Muscle of back (tissue), 13 donors: ENCODE measurements at places on chromosomes 4 and X. TPM values are rescaled to one million over a fixed set of nuclear protein-coding genes. Genes with fewer than 3 reads are reported as not detected.

EGF gene
- polyA plus RNA-seq: 7.5 TPM

APLN gene
- 13.7 TPM for polyA plus RNA-seq

ZBTB33 gene
- polyA plus RNA-seq: 15.5 TPM

TEX13D gene
- not detected for polyA plus RNA-seq

FMR1NB gene
- not detected for polyA plus RNA-seq

DMD gene
- 71.3 TPM for polyA plus RNA-seq

VEGFC gene
- 10.7 TPM for polyA plus RNA-seq

VCX gene
- not detected for polyA plus RNA-seq

PRDM5 gene
- polyA plus RNA-seq: 11.7 TPM

SLC9A7 gene
- 11.1 TPM for polyA plus RNA-seq

HOPX gene
- polyA plus RNA-seq: 22.4 TPM

CFI gene
- polyA plus RNA-seq: 6.1 TPM

PABPC5 gene
- 6.2 TPM for polyA plus RNA-seq

ADGRG2 gene
- polyA plus RNA-seq: 19.5 TPM

MAGEA12 gene
- not detected for polyA plus RNA-seq

SERPINA7 gene
- polyA plus RNA-seq: not detected

DCTD gene
- polyA plus RNA-seq: 64.5 TPM

TENM3 gene
- 16.4 TPM for polyA plus RNA-seq

COL25A1 gene
- 8.4 TPM for polyA plus RNA-seq

RTL9 gene
- 2.1 TPM for polyA plus RNA-seq

SOWAHD gene
- polyA plus RNA-seq: 0.48 TPM

CXCL9 gene
- 0.20 TPM for polyA plus RNA-seq

SSX2 gene
- not detected for polyA plus RNA-seq

TGIF2LX gene
- not detected for polyA plus RNA-seq

ABLIM2 gene
- polyA plus RNA-seq: 14.7 TPM

SPANXB1 gene
- not detected for polyA plus RNA-seq

ZNF157 gene
- polyA plus RNA-seq: 0.28 TPM

GNRHR gene
- 0.28 TPM for polyA plus RNA-seq

DDX53 gene
- not detected for polyA plus RNA-seq

MSANTD1 gene
- 0.33 TPM for polyA plus RNA-seq

AGTR2 gene
- polyA plus RNA-seq: 20.3 TPM

FAM114A1 gene
- 60.6 TPM for polyA plus RNA-seq

SLC38A5 gene
- polyA plus RNA-seq: 7.6 TPM

GPC4 gene
- 82.7 TPM for polyA plus RNA-seq

BMP15 gene
- polyA plus RNA-seq: not detected

SLC10A6 gene
- polyA plus RNA-seq: not detected

TXK gene
- 0.35 TPM for polyA plus RNA-seq

TMPRSS11A gene
- polyA plus RNA-seq: not detected

CPE gene
- 92.0 TPM for polyA plus RNA-seq

JADE3 gene
- polyA plus RNA-seq: 4.5 TPM
